ENCODE measurements at places on chromosomes 16 and 17.

GRCh38 chr16:6407596-6407995, 925.0 kb upstream of the RBFOX1 start:
- no peak for DNase-seq

DNA sequence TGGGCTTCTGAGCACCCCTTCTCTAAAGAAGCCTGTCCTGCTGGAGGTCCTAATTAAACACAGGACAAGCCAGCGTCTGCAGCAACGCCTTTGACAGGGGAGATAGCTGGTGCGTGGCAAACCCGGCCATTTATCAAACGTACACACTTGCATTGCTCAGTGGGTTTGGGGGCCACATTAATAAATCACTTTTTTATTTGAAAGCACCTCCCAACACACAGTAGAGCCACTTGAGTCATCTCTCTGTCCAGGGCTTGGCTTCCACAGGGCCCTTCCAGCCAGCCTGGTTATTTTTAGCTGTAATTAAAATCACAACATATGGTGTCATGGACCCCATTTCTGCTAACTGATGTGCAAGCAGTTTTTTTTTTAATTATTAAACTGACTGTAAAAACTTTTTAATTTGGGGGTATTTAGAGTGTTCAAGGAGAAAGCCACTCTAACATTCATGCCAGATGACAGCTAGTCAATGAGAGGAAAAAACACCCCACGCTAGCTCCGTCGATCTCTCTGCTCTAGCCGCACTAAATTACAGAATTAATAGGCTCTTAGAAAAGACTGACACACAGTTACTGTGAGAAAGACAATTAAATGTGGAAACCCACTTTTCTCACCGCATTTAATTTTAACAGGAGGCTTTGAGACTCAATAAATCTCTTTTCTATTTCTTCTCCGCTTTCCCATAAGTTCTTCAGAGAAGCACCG, 201.0 kb upstream of the WSCD1 start:
- DNase-seq, result no peak

DNA sequence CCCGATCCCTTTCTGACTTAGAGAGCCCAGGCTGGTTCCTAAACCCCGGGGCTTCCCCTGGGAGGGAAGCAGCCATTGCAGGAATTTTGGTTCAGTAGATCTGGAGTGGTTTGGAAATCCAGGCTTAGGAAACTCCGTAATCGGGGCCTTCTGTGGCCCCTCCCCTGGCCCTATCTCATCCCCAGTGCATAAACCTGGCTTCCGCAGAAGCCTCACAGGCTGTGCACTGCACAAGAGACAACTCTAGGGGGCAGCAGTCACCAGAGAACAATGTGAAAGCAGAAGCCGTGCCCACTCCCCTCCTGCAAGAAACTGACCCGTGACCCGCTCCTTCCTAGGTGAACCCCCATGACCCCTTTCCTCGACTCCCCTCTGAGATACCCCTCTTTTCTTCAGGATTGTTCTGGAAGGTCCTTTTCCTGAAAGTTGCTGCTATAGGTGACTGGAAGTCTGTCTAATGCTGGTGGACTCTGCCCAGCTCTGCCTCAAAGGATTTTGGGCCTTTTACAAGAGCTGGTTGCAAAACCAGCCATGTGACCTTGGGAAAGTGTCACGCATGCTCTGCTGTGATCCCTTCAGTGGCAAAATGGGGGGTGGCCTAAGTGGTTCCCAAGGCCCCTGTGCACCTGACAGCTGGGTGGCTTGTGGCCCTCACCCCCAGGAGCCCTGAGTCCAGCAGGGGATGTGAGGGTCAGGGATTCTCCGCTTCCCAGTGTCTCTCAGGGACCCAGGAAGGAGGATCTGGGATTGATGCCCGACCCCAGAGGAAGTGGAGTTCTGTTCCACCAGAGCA, 14.4 kb downstream of the GUCY2D start:
- DNase-seq, result peak; percentile 43

DNA sequence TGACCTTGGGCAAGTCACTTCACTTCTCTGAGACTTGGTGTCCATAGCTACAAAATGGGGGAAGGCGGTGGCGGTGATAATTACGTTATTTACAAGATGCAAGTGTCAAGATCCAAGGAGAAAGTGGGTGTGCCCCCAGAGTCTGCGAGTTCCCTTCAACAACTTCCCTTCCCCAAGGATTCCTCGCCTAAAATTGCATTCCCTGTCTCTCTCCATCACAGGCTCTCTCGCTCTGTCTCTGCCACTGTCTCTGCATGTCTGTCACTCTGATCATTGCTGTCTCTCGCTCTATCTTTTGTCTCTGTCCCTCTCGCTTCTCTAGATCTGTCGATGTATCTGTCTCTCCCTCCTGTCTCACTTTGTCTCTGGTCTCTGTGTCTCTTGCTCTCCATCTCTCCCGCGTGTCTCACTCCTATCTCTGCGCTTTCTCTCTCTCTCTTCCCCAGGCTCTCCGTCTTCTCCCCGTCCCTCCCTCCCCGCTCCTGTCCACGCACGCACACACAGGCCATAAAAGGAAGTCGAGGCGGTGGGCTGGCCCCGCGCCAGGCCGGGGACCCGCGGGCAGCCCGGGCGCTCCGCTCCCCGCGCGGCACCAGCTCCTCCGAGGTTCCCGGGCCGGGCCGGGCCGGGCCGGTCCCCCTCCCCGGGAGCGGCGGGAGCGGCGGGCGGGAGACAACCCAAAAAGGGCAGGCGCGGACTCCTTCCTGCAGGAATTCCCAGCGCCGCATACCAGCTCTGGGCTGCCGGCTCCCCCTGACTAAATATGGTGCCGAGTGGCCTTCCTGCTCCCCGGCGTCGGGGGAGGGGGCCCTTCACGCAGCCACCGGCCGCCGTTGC, 1.1 kb upstream of the MYH11 start:
- peak; percentile 22 for DNase-seq

DNA sequence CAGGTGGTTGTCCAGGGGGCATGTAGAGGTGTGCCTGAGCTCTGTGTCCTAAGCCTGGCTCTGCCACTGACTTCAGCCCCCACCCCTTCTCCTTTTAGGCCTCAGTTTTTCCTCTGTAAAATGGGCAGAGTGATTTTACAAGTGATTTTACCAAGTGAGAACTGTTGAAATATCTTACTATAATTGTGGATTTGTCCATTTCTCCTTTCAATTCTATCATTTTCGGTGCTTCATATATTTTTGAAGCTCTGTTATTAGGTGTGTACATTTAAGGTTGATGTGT, 21.7 kb upstream of the HOXB9 start:
- DNase-seq, result no peak

DNA sequence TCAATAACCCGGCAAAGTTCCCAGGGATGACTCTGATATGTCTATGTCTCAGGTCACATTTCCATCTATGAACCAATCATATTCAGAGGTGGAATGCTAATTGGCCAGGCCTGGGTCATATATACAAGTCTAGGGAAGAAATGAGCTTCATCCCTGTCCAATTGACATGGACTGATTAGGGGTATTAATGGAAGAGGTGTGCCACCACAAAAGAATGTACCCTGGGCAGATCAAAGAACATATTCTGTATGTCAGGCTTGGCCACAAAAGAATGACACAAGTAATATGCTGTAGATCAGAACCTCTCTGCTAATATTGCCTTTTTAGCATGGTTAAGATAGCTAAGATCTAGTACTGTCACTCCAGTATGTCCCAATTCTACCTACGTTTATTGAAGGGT, 6.7 kb downstream of the SLC35G3 start:
- DNase-seq, result no peak

- DNase-seq, result no peak
Observed at GRCh38 chr17:82309656-82310570, 7.5 kb downstream of the CD7 start.

- DNase-seq, result no peak
Observed at GRCh38 chr17:50790618-50791017, 23.3 kb upstream of the ANKRD40CL start.

DNA sequence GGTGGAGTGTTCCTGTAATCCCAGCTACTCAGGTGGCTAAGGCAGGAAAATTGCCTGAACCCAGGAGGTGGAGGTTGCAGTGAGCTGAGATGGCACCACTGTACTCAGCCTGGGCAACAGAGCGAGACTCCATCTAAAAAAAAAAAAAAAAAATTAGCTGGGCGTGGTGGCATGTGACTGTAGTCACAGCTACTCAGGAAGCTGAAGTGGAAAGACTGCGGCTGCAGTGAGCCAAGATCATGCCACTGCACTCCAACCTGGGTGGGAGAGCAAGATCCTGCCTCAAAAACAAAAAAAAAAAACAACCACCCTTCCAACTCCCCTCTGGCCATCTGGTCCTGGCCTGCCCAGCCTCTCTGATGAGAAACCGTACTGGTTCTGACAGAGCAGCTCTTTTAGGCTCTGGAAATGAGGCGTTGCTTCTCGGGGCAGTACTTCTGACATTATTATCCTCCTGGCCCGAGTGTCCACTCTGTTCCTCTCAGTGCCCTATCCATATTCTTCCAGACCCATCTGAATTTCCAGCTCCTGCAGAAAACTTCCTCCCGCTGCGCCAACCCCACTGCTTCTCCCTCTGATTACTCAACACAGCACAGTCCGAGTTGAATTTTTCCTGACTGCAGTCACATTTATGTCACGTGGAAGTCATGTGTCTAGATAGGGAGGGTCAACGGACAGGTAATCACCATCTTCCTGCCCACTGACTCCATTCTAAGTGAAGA, 13.3 kb downstream of the GGA2 start:
- DNase-seq, result no peak

GRCh38 chr16:88789594-88789993, 4.6 kb upstream of the PIEZO1 start:
- no peak for DNase-seq

DNA sequence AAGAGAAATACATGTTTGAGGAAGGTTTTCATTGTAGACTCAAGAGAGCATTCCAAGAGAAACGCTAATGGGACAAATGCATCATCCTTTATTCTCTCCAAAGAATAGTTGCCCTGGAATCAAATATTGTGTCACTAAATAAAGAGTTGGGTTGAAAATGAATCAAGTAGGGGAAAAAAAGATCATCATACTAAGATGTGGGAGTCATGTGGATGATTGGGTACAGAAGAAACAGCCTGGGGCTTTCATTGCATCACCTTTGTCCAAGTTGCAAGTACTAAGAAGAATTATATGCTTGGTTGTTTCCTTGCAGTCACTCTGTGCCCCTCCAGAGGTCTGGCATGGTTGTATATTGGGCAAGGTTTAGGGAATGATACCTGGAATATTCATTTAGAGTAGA, 658.9 kb downstream of the TOX3 start:
- no peak for DNase-seq

- no peak for DNase-seq
Observed at GRCh38 chr17:14744761-14745473, 444.0 kb downstream of the HS3ST3B1 start.

DNA sequence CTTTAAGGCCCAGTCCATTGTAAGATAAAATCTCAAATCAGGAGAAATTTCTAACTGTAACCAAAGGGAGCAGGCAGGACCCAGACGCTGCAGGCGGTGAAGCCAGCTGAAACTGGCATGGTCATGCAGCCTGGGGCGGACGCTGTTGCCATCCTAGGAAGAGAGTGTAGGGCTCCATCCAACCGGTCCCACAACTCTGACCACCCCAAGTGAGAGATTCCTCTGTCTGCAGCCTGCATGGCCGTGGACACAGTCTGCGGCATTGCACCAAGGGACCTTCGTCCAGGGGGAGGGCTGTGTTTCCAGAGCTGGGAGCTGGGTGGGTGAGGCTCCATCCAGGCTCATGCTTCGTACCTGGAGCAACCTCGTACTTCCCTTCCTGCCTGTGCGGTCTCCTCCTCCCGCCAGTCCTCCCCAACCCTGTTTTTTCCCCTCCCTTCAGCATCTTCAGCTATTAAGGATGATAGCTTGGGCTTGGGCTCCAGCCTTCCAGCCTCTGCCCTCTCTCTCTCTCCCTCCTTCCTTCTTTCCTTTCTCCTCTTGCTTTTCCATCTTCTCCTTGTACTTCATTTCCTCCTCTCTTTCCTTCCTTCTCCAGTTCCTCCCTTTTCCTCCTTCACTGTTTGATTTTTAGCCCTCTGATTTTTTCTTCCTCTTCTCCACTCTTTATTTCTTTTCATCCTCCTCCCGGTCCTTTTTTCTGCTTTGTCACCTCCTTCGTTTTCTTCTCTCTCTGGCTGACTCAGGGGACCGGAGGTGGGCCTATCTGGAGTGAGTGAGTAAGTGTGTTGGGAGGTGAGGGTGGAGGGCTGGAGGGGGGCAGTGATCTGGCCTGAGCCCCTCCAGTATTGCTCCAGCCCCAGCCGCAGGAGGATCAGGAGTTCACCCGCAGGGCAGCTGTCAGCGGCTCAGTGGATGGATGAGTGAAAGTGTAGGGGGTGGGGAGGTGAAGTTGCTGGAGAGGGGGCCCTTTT, 17.0 kb upstream of the LHX1 start:
- DNase-seq, result no peak

GRCh38 chr16:15677447-15677846, 27.4 kb downstream of the NDE1 start:
- no peak for DNase-seq

- DNase-seq, result no peak
Observed at GRCh38 chr17:2174468-2175293, 119.8 kb downstream of the HIC1 start.

DNA sequence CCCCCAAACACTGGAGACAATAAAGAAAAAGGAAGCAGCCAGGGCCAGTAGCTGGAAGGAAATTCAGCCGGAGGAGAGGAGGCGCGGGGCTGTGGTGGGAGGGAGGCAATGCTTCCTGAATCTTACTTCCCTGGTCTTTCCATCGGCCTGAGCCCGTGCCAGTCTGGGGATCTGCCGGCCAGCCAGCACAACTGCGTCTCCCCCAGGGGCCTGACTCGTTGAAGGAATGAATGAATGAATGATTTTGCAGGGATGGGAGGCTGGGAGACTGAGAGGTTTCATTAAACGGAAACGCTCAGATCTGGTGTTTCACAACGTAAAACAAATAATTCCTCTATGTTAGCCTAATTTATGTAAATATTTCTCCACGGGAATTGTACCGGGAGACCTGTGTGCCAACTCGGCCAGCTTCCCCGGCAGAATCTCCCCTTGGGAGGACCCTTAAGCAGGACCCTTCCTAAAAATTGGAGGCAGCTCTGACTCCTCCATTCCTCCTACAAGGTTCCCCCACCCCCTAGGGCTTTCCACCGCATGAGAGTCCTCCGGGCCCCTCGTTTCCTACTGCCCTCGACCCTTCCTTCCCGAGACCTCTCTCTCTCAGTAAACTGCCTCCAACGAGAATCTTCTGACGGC, 1.3 kb upstream of the BAIAP2 start:
- no peak for DNase-seq

All from NT2/D1 (cell line).